ENCODE measurements at places on chromosomes 13 and 19.

- DNase-seq = no peak
Measured at GRCh38 chr13:49669735-49670309, 21.5 kb downstream of the EBPL start.

DNA sequence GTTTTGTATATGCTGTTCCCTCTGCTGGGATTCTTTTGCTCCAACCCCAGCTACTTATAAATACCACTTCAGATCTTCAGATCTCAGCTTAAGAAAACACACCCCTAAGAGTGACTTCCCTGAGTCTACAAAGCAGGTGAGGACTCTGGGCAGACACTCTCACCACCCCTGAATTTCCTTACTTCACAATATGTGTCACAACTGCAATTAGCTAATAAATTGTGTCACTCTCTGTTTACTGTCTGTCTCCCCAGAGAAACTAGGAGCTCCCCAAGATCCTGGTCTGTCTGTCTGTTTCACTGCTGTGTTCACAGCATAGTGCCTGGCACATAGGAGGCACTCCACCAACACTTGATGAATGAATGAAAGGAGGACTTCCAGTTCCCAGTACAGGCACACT is 14.4 kb downstream of the CEBPA start:
- DNase-seq = no peak

GRCh38 chr13:50055454-50055853 is 40.2 kb downstream of the KCNRG start:
- DNase-seq = no peak

DNA sequence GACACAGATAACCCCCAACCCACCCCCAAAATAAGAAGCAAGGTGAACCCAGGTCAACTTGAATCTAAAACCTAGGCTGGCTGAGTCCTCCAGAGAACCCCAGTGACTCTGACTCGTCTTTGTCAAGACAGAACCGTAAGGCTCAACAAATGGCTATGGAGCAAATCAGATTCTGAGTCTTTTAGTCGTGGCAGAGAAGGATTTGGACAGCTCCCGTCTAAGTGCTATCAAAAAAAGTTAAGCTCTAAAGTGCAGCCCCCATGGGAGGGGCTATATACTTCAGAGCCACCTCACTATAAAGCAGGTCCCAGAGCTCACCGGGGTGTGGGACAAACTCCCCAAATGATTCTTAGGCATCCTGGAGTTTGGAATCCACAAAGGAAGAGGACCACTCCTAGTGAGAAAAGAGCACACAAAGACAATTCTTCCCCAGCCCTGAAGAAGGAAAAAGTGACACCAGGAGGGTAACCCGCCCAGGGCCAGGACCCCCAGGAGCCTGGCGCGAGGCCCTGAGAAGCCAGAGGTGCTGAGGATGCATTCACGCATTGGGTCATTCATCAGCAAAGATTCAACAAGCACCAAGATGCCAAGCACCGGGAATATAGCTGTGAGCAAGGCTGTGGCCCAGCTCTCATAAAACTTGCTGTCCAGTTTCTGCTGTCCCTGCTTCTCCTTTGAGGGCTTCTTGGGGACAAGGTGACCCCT is 25.4 kb upstream of the C13orf42 start:
- DNase-seq = no peak

GRCh38 chr19:10283301-10284064 is 3.3 kb upstream of the ICAM4 start:
- no peak for DNase-seq

DNA sequence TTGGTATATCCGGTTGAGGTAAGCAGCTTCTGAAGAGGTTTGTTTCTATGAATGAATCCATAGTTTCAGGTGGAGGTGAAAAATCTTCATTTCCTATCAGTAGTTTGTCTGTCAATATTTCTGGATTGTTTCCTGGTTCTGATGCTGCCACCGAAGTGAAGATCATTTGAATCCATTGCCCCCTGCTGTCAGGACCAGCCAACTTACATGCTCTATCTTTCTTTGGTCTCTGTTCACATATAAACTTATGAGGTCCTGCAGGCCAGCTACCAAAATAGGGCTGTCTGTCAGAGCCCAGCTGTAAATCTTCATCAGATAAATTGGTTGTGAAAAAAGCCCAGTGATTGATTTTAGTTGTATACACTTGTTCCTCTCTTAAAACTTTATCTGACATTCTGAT is 15.2 kb upstream of the N4BP2L1 start:
- DNase-seq = no peak

GRCh38 chr13:48720621-48721020 is 66.9 kb downstream of the CYSLTR2 start:
- no peak for DNase-seq

DNA sequence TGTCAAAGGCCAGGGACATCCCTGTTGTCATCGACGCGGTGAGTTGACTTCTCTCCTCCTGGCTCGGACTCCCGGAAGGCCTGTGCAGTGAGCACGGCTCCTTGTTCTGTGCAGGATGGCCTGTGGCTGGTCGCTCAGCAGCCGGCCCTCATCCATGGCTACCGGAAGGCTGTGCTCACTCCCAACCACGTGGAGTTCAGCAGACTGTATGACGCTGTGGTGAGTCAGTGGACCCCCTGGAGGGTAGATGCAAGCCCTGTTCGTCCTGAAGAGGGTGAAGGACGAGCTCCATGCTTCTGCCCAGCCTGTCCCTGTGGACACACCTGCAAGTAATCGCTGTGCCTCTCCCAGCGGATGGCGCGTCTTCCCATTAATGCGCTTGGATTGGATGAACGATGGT is 19.2 kb downstream of the NAXD start:
- no peak for DNase-seq

- DNase-seq = no peak
Measured at GRCh38 chr13:113479179-113479578, 11.3 kb downstream of the DCUN1D2 start.

- DNase-seq = no peak
Measured at GRCh38 chr19:30792561-30793505, 420.6 kb downstream of the ZNF536 start.

GRCh38 chr19:44164327-44164672 is 600 bp upstream of the ZNF226 start:
- no peak for DNase-seq

DNA sequence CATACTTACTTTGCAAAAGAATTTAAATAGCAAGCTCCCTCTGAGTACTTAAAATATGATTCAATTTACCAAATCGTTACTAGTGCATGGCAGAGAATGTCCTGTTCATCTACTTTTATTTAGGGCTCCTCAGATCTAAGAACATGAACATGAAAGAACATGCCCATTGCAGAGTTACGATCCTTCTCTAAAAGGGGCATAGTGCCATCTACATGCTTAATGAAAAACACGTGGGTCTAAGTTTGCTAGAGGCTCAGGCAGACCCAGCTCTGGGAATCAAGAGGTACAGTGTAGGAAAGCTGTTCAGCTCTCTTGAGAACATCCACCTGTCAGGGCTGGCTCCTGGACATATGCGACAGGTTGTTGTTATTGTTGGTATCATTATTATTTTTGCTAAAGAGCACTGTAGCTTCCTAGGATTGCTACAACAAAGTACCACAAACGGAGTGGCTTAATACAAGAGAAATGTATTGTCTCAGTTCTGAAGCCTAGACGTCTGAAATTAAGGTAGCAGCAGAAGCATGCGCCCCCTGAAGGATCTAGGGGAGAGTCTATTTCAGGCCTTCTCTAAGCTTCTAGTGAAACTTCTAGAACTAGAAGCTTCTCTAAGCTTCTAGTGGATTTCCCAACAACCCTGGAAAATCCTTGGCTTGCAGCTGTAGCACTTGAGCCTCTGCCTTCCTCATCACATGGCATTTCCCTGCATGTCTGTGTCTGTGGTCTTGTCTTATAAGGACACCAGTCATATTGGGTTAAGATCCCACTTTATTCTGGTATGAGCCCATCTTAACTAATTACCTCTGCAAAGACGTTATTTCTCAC is 133.9 kb downstream of the DCT start:
- no peak for DNase-seq

DNA sequence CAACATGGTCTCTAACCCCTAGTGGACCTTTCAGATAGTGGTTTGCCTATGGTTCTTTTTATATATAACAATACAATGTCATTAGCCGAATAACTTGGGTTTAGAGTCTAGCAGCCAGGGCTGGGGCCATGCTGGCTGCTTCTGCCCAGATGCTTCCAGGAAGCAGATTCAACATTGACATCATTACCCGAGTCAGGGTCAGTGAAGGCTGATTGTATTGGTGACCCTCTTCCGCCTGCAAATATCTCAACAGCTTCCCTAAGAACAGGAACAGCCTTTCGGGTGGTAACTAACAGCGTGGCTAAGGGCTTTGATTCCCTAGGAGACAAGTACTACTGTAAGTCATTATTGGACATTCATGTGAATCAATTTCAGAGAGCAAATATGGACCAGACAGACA is 476.4 kb downstream of the UQCRFS1 start:
- DNase-seq = no peak

- DNase-seq = no peak
Measured at GRCh38 chr19:19997656-19998268, 41.5 kb downstream of the ZNF682 start.
